Activated naive CD4-positive, alpha-beta T cell treated with anti-CD3 and anti-CD28 coated beads for 36 hours (primary cell): ENCODE measurements at places on chromosomes 3 and 15. TPM values are rescaled to one million over a fixed set of nuclear protein-coding genes. Genes with fewer than 3 reads are reported as not detected.

GRCh38 chr3:169354774-169355501, 308.6 kb downstream of the MECOM start:
- no peaks in the 10 kb centered on the region for H3K36me3 ChIP-seq
- no peak overlapping the region for H3K27ac ChIP-seq
- no peak overlapping the region for H3K4me3 ChIP-seq
- no peaks in the 10 kb centered on the region for H3K4me1 ChIP-seq
- H3K27me3 ChIP-seq = peaks cover 21% of the 10 kb centered on the region

DNA sequence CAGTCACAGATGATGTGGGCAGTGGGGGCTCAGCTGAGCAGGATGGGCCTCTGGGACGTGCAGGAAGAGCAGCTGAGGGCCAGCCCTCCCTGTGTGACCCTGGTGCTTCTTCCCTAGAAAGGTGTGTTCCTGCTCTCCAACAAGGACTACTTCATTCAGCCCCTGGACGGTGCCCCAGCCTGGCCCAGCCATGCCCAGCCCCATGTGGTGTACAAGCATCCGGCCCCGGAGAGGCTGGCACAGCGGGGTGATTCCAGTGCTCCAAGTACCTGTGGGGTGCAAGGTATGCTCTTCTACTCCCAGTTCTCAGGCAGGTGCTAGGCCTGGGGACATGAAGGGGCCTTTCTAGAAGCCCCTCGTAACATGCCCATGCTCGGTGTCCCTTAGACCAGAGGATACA, 38.3 kb downstream of the SAXO2 start:
- peaks cover 20% of the 10 kb centered on the region for H3K4me1 ChIP-seq
- H3K27me3 ChIP-seq = no peaks in the 10 kb centered on the region
- DNase-seq = no peak

- no peak overlapping the region for H3K27ac ChIP-seq
- no peak overlapping the region for H3K4me3 ChIP-seq
- H3K36me3 ChIP-seq = no peaks in the 10 kb centered on the region
- DNase-seq = no peak
- H3K27me3 ChIP-seq = peaks cover 30% of the 10 kb centered on the region
- peaks cover 9% of the 10 kb centered on the region for H3K4me1 ChIP-seq
Measured at GRCh38 chr3:46089237-46090011, 62.1 kb upstream of the XCR1 start.

DNA sequence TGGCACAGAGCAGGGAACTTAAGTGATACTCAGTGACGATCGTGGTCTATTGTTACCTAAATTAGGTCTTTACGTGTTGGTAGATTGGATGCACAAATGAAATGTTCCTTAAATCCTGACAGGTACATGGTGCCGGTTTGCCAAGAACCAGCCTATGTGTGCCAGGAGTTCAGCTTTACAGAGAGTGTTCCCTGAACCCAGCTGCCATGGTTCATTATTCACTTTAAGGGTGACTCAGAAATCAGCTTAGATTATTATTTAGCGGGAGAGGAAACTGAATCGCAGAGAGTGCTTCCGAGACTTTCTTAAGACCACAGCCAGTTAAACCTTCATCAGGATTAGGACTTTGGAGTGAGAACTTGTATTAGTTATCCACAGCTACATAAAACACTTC, 21.5 kb downstream of the FAM43A start:
- no peak for DNase-seq
- no peaks in the 10 kb centered on the region for H3K27me3 ChIP-seq
- no peaks in the 10 kb centered on the region for H3K36me3 ChIP-seq
- no peaks in the 10 kb centered on the region for H3K4me1 ChIP-seq

DNA sequence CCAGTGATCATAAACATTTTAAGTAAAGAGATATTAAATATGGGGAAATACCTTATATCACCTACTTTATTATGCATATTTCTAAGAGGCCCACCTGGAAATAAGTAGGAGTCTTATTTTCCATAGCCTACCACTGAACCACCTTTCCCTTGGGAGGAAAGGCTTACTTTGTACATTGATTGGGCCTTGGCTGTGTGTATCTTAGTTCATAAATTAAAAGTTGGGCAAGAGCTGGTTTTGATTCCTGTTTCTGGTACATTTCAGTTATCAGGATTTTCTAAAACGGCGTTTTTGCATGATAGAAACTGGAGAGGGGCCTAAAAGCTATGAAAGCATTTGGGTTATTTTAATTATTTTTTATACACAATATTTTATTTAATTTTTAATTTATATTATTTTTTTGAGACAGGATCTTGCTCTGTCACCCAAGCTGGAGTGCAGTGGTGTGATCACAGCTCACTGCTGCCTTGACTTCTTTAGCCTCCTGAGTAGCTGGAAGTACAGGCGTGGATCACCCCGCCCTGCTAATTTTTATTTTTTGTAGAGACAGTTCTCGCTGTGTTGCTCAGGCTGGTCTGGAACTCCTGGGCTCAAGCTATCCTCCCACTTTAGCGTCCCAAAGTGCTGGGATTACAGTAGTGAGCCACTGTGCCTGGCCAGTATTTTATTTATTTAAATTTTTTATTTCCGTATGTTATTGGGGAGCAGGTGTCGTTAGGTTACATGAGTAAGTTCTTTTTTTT, 2.6 kb downstream of the GMPS start:
- H3K36me3 ChIP-seq = peaks cover 3% of the 10 kb centered on the region
- DNase-seq = no peak
- no peak overlapping the region for H3K27ac ChIP-seq
- H3K4me3 ChIP-seq = no peak overlapping the region
- H3K27me3 ChIP-seq = no peaks in the 10 kb centered on the region

DNA sequence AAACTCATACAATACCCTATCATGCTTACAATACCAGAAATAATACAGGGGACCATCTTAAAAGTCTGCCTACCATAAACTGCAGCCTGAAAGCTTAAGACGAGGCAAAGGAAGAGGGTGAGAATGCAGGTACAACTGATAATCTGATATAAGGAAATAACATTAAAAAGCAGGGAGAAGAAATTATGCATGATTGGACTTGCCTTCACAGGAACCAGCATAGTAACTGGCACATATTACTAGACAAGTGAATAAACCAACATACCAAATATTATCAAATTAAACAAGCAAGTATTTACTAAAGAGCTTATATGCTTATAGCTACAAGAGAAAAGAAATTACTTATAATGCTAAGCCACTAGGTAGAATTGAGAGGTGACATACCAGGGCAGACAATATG, 18.7 kb downstream of the ANKRD28 start:
- no peak overlapping the region for H3K4me3 ChIP-seq
- H3K36me3 ChIP-seq = no peaks in the 10 kb centered on the region
- no peak for DNase-seq
- peaks cover 28% of the 10 kb centered on the region for H3K4me1 ChIP-seq
- H3K27ac ChIP-seq = no peak overlapping the region
- H3K27me3 ChIP-seq = no peaks in the 10 kb centered on the region

DNA sequence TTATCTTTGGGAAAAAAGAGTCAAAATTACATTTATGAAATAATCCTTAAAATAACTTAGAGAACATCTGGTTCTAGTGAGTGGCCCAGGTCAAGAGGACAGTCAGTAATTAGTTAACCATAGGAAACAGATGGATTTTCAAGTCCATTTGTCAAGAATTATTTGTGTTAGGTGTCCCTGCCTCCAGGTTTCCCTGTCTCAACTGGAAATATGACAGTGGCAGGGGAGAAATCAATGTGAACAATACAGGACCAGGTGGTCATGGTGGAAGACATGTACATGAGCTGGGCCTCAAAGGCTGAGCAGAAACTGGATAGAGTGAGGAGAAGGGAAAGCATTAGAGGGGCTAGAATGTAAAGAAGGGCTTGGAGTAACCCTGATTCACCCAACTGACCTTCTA, 372.6 kb downstream of the VPS13C start:
- no peak overlapping the region for H3K4me3 ChIP-seq
- H3K4me1 ChIP-seq = no peaks in the 10 kb centered on the region
- H3K27me3 ChIP-seq = peaks cover 5% of the 10 kb centered on the region

Gene PXYLP1
- 9.7 TPM for total RNA-seq
